Activated gamma-delta T cell treated with Interleukin-2 at 50 U/mL for 16 hours (primary cell): ENCODE measurements at places on chromosomes 1 and 21.

DNA sequence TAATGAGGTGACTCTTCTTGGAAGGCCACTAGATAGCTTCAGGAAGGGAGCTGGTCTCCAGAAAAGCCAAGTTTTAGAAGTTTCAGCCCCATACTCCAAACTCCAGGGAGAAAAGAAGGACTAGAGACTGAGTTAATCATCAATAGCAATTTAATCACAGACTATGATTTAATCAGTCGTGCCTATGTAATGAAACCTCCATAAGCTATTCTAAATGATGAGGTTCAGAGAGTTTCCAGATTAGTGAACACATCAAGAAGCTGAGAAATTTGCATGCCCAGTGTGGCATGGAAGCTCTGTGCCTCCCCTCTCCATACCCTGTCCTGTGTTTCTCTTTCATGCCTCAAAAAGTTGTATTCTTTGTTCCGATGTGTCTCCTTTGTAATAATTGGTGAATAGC is 49.2 kb upstream of the CCDC190 start:
- no peak for DNase-seq

GRCh38 chr21:36640721-36641244 is 58.1 kb upstream of the SIM2 start:
- DNase-seq: no peak

- DNase-seq: no peak
Measured at GRCh38 chr1:234186037-234186688, 187.1 kb upstream of the COA6 start.

GRCh38 chr1:221634606-221635005 is 107.3 kb downstream of the DUSP10 start:
- DNase-seq: no peak

DNA sequence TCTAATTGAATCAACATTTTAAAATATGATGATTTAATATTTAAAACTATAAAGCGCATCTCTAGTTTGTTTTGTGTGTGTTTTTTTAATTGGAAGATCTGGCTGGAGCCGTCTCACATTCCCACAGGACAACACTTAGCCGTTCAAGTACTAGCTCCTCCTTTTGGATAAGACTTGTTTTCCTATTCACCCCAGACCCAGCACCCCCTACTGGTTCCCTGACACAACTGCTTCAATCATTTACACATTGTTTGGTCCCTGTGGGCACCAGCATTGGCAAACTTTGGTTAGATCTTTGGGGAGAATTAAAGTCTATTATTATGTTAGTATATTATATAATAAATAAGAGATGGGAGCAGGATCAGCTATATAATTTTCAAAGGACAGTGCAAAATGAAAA is 34.5 kb downstream of the TYW3 start:
- no peak for DNase-seq

DNA sequence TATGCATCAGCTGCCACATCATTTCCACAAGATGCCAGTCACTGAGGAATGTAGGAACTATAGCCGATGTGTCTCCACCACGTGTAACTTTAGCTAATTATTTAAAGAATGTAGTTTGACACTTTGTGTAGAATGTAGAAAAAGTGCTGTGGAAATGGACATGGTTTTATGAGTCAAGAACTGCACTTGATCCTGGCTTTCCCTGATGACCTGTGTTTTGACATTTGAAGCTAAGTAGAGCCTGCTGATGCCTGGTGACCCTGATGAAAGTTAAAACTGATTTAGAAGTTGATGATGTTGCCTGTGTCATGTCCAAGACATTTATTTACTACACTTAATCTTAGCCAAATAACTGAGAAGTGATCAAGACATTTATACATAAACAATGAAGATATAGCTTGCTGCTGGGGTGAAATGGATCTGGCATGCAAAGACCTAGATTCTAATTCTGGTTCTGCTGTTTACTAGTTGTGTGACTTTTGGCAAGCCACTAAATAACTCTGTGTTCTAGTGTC is 4.4 kb upstream of the OSBPL9 start:
- DNase-seq: no peak

- no peak for DNase-seq
Measured at GRCh38 chr1:23177031-23177430, 8.4 kb upstream of the LUZP1 start.

- no peak for DNase-seq
Measured at GRCh38 chr1:19009882-19010321, 53.4 kb upstream of the IFFO2 start.
